ENCODE measurements at places on chromosomes 5 and 9.

GRCh38 chr9:74036549-74037231 lies 460.4 kb upstream of the RORB start:
- no peak for DNase-seq

GRCh38 chr5:154611341-154611767 lies 133.3 kb upstream of the HAND1 start:
- no peak for DNase-seq

- no peak for DNase-seq
These were observed 228.4 kb upstream of the TBCA start for GRCh38 chr5:78004559-78004958.

- DNase-seq, result no peak
These were observed 20.2 kb upstream of the RPL26L1 start for GRCh38 chr5:172939071-172939470.

DNA sequence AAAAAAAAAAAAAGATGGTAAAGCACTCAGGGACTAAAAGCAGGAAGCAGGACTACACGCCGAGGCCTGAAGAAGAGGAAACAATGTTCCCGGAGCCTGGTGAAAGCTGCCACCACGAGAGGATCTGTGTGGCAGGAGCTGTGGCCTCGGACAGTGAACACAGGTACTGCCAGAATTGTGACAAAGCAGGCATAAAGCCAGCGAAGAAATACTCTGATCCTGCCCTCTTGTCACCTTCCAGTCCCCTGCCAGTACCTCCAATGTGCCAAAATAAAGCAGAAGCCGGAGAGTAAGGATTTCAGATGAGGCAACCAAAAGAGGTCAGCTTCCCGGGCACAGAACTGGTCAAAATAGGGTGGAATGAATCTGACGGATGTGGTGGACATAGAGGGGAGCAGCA lies 211.5 kb upstream of the TARS1 start:
- no peak for DNase-seq

DNA sequence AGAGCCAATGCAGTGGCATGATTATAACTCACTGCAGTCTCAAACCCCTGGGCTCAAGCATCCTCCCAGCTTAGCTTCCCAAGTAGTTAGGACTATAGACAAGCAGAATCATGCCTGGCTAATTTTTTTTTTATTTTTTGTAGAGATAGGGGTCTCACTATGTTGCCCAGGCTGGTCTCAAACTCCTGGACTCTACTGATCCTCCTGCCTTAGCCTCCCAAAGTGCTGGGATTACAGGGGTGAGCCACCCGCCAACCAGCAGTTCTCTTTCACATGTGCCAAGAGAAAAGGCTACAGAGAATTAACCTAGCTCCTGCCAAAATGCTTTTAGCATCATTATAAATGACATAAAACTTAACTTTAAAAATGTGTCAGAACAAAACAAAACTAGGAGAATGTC lies 8.1 kb downstream of the AK3 start:
- no peak for DNase-seq

- DNase-seq, result no peak
These were observed 184.8 kb downstream of the TMEM38B start for GRCh38 chr9:105879181-105879580.

DNA sequence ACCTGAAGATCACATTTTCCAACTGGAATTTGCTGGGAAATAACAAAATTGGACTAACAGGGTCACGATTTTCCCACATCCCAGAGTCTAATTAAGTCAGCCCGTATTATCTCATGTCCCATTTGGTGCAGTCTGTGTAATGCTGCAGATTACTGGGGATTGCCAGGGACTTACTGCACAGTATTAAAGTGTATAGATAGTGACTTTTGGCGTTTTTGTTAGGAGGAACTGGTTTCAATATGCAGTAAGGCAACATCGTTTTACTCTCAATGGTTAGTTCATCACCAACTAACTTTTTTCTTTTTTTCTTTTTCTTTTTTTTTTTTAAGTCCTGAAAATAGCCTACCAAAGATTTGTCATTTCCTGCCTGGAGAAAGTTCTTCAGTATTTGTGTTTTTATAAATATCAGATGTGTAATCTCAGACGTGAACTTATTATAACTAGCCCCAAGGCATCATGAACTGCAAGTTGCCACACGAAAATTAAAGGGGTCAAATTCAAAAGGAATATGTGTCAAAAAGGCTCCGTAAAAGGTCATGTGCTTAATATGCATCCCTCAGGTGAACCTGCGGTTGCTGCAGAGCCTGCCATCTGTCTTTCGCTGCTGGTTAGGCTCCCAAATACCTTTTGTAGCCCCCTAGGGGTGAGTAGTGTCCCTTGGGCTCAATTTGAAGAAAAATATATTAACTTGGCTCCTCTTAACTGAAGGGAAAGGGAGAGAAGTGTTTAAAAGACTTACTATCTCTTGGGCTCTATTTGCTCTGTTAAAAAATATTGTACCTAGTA lies 176.7 kb upstream of the ADAMTSL1 start:
- no peak for DNase-seq

DNA sequence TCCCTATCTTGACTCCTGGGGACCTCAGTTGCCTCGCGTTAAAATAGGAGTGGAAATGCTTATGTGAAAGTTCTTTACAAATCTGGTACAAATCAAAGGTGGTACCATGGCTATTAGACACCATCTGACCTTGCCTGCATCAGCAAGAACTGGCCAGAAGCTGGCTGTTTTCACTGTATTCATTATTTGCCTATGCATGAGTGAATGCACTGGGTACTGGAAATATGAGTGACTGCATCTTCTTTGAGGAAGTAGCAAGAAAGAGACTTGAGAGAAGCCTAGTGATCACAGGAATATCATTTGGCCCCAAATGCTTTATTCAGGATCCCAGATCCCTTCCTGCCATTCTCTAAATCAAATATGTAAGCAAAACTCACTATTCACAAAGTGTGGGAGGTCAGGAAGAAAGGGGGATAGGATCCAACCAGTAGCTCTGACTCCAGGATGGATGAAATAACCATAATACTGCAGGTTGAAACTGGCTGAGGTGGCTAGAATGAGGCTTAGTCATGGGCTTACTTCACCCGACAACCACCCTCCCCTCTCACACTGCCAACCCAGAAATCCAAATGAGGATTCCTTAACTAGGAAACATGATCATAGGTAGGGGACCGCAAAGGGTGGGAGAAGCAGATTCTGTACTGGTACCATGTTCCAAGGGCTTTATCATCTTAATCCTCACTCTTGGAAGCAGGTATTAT lies 56.7 kb downstream of the FAM114A2 start:
- no peak for DNase-seq

DNA sequence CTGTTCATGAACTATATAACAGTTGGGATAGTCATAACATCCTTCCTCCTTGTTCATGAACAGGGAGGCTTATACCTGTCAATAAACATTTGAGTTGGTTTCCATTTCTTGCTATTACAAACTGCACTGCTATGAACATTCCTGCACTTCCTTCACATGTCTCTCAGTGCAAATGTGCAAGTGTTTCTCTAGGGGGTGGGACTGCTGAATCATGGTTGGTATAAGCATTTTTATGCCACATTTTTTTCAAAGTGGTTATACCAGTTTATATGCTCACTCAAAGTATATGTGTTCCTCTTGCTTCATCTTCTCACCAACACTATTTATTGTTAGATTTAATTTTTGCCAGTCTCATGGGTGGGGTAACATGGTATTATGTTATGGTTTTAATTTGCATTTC lies 25.8 kb upstream of the TPD52L3 start:
- no peak for DNase-seq

DNA sequence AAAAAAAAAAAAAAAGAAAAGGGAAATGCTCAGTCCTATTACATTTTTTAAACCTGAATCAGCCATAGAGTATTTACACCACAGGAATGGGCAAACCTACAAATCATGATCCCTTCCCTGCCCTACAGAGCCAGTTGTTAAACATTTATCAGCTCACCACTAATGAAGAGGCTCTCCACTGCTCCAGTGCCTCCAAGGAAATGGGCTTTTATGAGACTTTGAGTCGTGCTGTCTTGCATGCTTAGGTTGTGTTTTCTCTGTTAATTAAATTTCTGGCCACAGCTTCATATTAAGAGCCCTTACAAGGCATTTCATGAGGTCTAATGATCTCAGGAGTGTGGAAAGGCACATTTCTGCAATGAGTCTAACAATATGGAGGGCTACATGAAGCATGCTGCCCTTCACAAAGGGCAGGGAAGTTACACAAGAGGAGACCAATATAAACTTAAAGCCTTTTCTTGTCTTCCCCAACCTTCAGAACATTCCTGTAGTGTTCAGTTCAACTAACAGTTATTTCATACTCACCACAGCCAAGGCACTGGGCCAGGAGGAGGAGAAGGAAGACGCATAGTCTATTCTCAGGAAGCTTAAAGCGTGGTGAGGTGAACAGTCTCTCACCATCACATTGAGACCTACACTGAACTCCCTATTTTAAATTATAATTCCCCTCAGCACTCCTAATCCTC lies 140.1 kb upstream of the ABCA1 start:
- no peak for DNase-seq

DNA sequence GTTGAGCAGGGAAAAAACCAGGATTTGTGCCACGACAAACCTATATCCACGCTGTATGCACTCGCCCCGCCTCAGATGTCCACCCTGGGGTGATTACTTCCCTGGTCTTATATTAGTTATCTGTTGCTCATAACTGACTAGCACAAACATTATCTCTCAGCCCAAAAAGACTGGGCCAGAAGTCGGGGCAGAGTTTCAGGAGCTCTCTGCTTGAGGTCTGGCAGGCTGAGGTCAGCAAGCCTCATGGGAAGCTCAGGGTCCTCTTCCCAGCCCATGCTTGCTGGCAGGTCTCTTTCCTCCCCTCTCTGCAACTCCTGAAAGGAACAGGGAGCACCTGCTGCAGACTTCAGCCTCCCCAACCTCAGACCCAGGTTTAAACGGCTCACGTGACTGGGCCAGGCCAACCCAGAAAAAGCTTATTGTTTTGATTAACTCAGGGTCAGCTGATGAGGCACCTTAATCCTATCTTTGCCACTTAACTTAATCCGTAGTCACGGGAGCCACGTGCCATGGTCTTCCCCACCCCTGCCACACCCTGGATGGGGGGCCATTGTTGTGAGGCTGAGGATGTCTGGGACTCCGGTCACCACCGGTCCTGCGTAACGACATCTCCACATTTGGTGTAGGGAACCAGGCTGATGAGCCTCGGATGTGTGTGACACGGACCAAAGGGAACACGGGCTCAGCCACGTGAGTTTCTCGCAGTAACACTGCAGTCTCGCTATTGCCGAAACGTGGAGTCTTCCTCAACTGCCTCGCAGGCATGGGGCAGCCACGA lies 123.7 kb upstream of the IRX4 start:
- no peak for DNase-seq

- no peak for DNase-seq
These were observed 122.0 kb downstream of the PRDM9 start for GRCh38 chr5:23629396-23629795.

- DNase-seq, result no peak
These were observed 84.1 kb downstream of the PHF2 start for GRCh38 chr9:93660352-93661046.

DNA sequence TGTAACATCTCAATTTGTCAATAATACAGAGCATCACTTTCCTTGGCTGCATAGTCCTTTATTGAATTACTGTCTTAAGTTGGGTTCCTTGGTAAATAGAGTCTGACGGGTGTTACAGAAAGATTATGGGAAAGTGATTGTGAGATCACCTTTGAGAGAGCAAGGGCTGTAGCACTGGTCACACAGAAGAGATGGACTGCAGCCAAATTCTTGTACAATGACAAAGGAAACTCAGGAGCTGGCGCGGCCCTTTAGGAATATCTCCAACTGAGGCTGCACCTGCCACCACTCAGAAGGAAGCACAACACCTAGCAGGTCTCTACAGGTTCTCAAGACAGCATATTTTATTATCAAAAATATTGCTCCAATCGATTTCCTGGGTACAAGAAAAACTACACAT lies 350.0 kb upstream of the ISL1 start:
- no peak for DNase-seq

GRCh38 chr5:134460551-134460950 lies 48.9 kb upstream of the CDKN2AIPNL start:
- no peak for DNase-seq

- no peak for DNase-seq
These were observed 103.5 kb upstream of the DPYSL3 start for GRCh38 chr5:147613359-147613758.

DNA sequence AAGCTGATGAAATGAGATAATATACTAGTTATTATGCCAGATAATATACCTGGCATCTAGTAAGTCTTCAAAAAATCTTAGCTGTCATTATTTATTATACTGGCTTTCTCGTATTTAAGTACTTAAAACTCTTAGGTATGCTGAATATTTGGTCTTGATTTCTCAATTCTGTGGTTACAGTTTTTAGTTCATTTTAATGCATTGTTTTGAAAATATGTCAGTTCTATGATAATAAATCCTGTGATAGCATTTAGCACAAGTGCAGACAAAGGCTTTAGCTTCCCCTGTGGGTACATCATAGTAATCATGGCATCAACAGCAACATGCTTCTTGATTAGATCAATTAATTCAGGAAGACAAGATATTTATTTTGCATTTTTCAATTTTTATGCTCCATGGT lies 133.0 kb downstream of the SMC2 start:
- DNase-seq, result no peak

DNA sequence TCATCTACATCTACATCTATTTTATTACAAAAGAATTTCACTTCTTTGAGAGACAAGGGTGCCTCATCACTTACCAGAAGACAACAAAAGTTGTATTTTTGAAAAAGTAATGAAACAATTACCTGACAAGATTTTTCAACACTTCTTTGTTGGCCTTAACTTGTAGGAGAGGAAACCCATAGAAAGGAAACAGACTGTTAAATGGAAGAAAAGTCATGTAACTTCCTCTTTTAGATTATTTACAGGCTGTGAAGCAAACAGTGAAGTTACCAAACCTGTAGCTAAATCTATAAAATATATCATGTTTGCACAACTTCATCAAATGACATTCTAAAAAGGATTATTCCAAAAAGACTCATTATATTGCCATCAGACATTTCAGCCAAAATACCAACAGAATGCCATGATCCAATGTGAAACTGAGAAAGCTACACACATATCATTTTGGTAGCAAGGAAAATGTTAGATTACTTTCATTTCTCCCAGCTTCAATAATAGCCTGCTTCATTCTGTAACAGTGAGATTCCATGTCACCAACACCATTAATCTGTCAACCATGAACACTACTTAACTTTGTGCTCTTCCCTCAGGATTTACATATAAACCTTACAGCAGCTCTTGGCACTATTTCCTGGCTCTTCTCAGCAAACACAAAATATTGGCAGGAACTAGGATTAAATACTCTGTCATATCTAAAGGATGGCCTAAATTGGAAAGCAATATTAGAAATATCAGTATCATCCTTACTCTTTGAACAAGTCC lies 122.5 kb downstream of the MCTP1 start:
- DNase-seq, result peak; percentile 32

DNA sequence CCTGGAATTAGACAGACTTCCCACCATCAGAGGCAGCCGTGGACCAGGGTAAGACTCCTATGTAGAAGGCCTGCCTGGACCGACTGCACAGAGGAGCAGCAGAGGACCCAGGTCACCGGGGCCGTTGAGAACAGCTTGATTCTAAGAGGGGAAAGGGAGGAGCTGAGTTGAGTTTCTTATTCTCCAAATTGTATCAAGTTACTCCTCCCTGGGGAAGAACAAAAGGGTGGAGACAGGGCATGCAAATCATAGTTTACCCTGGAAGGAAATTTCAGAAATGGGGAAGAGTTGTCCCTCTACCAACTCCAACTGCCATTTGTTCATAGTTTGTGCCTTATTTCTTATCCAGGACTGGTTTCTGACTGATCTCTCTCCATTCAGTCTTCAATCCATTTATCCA lies 20.9 kb upstream of the SLC31A2 start:
- DNase-seq, result peak; percentile 63
